Foreskin keratinocyte (primary cell): ENCODE measurements at places on chromosomes 5 and 9. TPM values are rescaled to one million over a fixed set of nuclear protein-coding genes. Genes with fewer than 3 reads are reported as not detected.

GRAMD2B gene
- total RNA-seq: 21.5 and 25.1 TPM in 2 replicates

KCNV2 gene
- not detected in 2 replicates for total RNA-seq

PRRT1B gene
- total RNA-seq: not detected in 2 replicates

TBC1D9B gene
- 77.6 and 87.2 TPM in 2 replicates for total RNA-seq

NKD2 gene
- 0.11 TPM in 1 of 2 replicates, not detected in the other for total RNA-seq

SOWAHA gene
- 0.03 and 0.07 TPM in 2 replicates for total RNA-seq

CNTLN gene
- 5.0 and 5.5 TPM in 2 replicates for total RNA-seq
